ENCODE measurements at places on chromosomes 1 and 21.

DNA sequence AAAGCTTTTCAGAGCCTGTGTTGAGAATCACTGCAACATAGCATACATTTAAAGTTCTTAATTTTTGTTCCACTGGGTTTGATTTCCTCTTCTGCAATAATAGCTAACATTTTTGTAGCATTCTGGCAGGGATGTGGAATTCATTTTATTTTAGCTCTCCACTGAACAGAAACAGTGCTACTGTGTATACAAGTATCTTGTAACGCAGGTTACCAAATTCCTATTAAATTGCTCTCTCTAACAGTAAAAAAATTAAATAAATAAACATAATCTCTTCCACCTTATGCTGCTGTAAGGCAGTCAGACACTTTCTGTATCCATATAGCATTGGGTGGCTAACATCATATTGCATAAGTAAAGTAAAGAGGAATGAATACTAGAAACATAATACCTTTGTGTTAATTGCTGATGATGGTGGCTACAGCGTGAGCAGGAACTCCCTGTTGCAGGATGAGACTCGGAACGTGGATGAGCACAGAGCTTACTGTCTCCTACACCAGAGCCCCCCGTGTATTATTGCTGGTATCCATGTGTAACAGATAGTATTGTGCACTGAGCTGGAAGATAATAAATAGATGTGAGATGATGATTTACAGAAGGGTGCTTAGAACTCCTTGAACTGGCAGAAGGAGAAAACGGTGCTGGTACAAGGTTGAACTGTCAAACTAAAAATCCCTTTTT lies 276.9 kb upstream of the SNX7 start:
- DNase-seq, result no peak

- DNase-seq, result no peak
These were observed 123.6 kb downstream of the DTL start for GRCh38 chr1:212158912-212159796.

- no peak for DNase-seq
These were observed 43.4 kb downstream of the RALGPS2 start for GRCh38 chr1:178768423-178768822.

GRCh38 chr21:45381865-45382696 lies 22.9 kb upstream of the COL18A1 start:
- no peak for DNase-seq

- no peak for DNase-seq
These were observed 2.0 kb downstream of the PI4KB start for GRCh38 chr1:151325231-151325630.

DNA sequence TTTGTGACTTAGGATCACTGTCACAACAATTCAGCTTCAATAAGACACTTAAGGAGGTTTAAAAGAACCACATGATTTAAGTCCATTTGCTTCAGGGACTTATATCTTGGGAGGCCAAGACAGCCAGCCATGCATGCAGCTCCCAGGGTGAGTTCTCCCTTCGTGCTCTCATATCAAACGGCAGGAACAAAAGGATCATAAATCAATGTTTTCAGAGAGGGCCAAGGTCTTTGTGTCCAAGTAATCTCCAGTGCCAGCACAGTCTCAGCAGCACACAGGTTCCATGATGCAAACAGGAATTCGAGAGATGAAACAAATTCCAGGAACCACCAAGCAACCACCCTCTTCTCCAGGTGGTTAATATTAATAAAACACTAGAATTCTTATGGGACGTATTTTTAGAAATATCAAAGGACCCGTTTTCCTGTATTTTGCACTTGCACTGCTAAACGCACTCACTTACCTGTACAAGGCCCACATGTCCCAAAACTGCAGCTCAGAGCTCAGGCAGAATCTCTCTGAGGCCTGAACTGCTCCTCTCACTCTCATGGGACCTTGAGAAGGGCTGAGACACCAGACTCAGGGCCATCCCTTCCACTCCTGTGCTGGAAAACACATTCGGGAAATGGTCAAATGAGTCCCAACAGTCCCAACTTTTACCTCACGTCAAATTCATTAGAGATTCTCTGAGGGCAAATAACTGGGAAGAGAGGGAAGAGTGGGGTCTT lies 100.0 kb upstream of the RAB4A start:
- no peak for DNase-seq

- DNase-seq, result no peak
These were observed 138.4 kb upstream of the F3 start for GRCh38 chr1:94680039-94680377.

GRCh38 chr1:17101261-17101660 lies 18.0 kb downstream of the PADI2 start:
- no peak for DNase-seq

- DNase-seq, result no peak
These were observed 128.1 kb upstream of the VAMP3 start for GRCh38 chr1:7642781-7643529.

DNA sequence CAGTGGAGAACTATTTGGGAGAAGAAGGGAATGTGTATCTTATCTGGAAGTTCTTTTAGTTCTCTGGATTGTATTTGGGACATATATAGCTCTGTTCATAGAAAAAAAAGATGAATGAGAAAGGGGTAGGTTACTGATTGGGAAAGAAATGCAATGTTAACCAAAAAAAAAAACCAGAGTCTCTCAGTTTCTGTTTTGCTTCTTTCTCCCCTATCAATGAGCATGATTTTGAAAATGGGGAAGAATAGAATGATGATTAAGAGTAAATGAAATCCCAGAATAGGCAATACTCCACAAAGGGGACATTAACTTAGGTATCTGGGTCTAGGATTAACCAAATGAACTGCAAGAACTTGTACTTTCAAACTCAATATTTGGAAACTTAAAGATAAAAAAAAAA lies 92.9 kb downstream of the RHOU start:
- no peak for DNase-seq

GRCh38 chr21:29208682-29209059 lies 78.2 kb downstream of the MAP3K7CL start:
- no peak for DNase-seq

- no peak for DNase-seq
These were observed 520 bp downstream of the TMEM201 start for GRCh38 chr1:9589144-9589718.

GRCh38 chr1:68633141-68633919 lies 136.4 kb upstream of the DEPDC1 start:
- DNase-seq, result no peak

DNA sequence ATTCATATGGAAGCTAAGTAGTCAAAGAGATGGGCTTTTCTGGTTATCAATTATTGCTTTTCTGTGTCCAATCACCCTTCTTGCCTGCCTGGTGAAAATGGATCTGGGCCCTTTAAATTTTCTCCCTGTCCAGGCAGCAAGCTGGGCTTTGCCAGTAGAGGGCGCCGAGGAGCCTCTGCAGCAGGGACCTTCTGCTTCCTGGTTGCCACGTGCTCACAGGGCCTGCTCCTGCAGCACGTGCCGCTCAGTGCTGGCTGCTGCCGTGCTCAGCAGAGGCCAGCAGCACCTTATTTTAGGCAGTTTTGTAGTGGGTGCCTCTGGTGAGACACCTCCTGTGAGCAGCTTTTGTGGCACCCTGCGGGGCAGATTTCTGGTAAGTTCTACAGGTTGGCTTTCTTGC lies 4.0 kb downstream of the ACTL8 start:
- DNase-seq, result no peak

DNA sequence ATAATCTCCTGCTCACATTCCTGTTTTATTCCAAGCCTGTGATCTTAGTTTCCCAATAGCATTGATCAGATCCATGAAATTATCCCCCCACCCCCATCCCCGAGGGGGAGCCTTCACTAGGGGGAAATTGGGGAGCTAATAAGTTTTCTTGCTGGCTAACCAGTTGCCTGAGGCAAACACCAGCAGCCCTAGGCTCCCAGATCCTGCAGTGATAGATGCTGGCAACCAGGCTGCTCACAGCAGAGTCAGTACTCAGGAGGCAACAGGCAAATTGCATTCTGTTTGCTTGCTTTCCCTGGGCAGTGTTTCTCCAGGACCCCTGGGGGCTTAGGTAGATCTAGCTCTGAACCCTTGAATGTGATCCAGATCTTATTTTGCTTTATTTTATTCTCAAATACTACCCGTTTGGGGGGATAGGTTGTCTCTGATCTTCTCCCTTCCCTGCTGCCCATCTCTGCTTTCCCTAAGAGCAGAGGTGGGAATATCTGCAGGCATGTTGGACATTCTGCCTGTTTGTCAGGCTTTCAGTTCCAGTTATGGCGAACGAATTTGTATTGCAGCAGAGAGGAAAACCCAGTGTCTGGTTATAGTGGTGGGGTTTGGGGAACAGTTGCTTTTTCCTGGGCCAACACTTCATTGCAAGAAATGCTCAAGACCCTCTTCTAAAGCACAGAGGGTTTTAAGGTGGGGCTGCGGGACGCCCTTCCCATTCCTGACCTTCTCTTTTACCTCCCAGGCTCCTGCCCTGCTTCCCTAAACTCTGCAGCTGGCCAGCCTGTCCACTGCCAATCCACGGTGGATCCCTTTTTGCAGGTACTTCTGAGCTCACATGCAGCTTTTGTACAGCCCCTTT lies 289.8 kb upstream of the PLXNA2 start:
- DNase-seq, result no peak

- no peak for DNase-seq
These were observed 27.4 kb upstream of the ZBTB21 start for GRCh38 chr21:42037516-42037915.

DNA sequence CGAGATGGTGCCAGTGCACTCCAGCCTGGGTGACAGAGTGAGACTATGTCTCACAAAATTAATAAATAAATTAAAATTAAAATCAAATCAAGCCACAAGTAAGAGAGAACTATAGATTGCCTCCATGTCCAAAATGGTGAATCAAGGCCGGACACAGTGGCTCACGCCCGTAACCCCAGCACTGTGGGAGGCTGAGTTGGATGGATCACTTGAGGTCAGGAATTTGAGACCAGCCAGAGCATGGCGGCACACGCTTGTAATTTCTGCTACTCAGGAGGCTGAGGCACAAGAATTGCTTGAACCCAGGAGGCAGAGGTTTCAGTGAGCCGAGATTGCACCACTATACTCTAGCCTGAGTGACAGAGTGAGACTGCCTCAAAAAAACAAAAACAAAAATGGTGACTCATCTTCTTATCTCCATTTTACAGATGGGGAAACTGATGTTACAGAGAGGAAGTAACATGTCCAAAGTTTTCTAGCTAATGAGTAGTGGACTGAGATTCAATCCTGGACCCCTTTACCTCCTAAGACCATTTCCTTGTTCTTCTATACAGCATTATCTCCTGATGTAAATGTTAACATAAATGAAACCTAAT lies 99.0 kb upstream of the HNRNPU start:
- no peak for DNase-seq

DNA sequence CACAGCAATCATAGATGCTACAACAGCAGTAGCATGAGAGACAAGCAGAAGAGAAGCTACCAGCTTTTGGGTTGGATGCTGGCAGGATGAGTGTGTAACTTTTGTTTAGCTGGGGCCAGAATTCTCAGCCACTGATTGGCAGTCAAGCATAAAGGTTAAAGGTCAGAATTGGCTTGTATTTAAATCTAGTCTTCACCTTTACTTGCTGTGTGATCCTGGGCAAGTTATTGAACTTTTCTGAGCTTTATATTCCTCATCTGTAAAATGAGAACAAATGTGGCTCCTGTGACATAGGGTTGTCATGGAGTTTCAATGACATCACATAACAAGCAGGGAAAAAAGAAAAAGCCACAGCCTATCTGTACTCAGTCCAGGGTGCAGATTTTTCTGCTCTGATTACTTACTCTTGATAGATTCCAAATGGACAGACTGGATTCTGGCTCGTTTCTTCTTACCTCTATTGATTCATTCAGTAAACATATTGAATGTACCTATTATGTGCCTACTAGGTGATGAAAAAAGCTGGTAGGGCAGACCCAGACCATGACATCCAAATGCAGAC lies 2.8 kb upstream of the AZIN2 start:
- no peak for DNase-seq

Measured in stimulated activated CD8-positive, alpha-beta memory T cell treated with anti-CD3 and anti-CD28 coated beads, Interleukin-15, amount 100 ng/mL, for 4 hours (primary cell).